GM23338 (cell line): ENCODE measurements at places on chromosomes 3 and 15.

DNA sequence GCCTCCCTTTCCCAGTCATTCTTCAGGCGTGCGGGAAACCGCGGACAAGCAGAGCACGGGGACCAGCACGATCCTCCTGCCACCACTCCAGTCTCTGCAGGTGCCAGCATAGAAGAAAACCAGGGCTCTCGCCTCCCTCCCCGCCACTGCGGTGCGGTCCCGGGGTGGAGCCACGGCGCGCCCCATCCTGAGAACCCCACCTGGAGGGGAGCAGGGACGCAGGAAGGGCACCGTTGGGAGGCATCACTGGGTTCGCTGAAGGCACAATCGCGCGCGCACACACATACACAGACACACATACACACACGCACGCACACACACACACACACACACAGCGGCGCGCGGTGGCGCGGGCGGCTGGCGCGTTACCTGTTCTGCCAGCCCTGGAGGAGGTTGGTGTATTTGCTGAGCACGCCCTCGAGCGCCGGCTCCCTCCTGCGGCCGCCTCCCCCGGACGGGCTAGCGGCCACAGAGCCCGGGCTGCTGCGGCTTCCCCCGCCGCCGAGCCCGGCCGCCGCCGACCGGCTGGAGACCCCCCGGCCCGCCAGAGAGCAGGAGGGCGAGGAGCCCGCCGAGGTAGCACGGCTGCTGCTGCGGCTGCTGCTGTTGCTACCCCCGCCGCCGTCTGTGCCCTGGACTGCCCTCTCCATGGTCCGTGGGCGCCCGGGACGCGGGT is 394 bp downstream of the OSBPL10 start:
- DNase-seq = peak; percentile 81

GRCh38 chr3:12413721-12414255 is 70.5 kb upstream of the TSEN2 start:
- no peak for DNase-seq

DNA sequence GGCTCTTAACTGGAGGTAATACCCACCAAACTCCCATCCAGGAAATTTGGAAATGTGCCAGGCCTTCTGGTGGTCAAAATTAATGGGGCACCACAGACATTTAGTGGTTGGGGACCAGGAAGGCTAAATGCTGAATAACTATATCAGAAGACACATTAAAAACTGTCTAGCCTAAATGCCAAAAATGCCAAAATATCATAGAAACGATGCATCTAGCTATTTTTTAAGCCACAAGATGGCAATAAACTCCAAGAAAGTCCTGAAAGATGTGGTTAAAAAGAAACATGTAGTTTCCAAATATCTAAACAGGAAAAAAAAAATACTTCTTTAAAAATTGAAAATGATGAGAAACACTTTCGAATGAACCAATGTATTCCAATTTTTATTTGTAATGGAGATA is 19.9 kb downstream of the CCDC14 start:
- DNase-seq = no peak

- no peak for DNase-seq
These were observed 145.5 kb downstream of the GMNC start for GRCh38 chr3:190716961-190717360.

DNA sequence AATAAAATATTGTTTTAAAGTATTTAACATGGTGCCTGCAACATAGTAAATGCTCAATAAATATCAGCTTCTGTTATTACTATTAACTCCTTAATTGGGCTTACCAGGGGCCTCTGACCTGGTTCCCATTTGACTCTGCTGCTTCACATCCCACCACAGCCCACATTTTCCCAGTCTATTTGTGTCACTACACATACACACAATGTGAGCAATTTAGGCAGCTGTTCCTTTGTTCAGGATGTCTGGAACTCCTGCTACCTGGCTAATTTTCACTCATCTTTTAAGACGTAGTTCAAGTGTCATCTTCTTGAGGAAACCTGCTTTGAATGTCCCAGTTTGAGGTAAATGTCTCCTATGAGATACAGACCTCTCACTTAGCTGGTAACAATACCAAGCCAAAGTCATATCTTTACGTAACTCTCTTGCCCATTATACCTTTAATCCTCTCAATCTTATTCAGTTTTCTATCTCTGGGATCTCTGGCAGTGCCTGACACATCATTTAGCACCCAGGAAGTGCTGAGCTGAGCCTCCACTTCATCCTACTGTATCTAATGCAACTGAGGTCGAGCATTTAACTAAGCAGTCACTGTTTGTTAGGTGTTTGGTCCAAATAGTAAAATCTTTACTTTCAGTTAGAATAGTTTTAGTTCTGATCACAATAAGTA is 4.4 kb downstream of the TGFBR2 start:
- DNase-seq = no peak

GRCh38 chr3:36891701-36892160 is 53.1 kb downstream of the TRANK1 start:
- no peak for DNase-seq

DNA sequence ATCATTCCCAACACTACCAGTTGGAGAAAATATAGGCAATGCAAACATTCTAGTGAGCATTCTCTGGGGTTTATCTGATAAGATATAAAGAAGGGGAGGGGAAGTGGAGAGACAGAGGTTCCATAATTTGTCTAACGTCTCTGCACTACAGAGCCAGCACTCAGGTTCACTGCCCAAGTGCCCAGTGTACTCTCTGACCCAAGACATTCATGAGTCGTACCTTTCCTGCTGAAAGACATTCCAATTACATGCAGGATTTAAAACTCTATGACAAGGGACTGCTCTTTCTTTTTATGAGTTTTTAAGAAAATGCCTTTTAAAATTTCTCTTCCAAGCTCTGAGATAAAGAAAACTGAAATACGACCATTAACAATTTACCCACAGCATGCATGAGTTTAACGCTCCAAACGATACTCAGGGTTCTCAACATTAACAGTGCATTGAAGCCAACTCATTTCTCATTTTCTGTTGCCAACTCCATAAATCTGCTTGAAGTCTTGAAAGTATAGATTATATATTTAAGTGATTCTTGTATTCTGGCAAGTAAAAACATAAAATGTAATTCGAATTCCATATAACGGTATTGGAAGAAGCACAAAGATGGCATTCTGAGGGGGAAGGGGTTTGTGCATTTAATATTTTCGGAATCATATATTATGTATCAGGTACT is 193.4 kb downstream of the SUCLG2 start:
- no peak for DNase-seq

- DNase-seq = no peak
These were observed 148.1 kb downstream of the NEK11 start for GRCh38 chr3:131174752-131175151.

DNA sequence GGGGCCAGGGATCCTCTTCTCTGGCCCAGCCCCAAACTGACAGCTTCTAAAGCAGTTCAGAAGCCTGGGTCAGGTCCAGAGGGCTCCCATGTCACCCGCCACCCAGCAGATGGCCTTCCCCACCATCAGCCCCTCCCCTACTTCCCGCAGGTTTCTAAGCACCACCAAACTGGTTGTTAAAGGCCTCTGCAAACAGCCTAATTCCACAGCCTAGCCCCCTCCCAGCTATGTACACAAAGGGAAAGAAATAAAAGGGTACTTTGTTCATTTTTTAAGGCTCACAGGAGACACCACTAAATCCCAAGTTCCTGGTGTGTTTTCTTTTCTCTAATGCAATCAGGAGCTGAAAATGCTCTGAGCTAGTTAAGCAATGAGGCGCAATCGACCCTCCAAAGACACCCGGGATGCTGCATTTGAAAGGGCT is 30.6 kb downstream of the PLCH1 start:
- DNase-seq = peak; percentile 59

- DNase-seq = no peak
These were observed 29.9 kb downstream of the FAH start for GRCh38 chr15:80182611-80183261.

GRCh38 chr3:112739252-112739965 is 98.5 kb upstream of the CCDC80 start:
- no peak for DNase-seq

DNA sequence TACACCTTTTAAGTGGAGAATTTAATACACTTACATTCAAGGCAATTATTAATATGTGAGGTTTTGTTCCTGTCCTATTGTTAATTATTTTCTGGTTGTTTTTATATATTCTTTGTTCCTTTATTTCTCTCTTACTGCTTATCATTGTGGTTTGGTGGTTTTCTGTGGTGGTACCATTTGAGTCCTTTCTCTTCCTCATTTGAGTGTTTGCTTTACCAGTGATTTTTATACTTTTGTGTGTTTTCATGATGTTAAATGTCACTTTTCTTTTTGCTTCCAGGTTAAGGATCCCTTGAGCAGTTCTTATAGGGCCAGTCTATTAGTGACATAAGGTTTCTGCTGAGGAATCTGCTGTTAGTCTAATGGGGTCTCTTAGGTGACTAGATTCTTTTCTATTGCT is 116.5 kb downstream of the LRRK1 start:
- no peak for DNase-seq
